ENCODE measurements at places on chromosomes 7 and 10.

GRCh38 chr7:30851651-30852307 is 59.9 kb upstream of the AQP1 start:
- DNase-seq: no peak

- no peak for DNase-seq
Observed at GRCh38 chr7:152869041-152869676, 109.6 kb downstream of the ACTR3B start.

DNA sequence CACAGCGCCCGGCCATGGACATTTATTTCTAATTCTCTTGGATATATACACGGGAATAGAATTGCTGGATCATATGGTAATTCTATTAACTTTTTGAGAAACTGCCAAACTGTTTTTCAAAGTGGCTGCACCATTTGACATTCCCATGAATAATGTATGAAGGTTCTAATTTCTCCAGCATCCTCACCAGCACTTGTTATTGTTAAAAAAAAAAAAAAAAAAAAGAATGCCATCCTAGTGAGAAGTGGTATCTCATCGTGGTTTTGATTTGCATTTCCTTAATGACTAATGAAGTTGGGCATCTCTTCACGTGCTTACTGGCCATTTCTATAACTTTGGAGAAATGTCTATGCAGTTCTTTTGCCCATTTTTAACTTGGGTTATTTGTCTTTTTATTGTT is 13.5 kb downstream of the CNNM2 start:
- no peak for DNase-seq

DNA sequence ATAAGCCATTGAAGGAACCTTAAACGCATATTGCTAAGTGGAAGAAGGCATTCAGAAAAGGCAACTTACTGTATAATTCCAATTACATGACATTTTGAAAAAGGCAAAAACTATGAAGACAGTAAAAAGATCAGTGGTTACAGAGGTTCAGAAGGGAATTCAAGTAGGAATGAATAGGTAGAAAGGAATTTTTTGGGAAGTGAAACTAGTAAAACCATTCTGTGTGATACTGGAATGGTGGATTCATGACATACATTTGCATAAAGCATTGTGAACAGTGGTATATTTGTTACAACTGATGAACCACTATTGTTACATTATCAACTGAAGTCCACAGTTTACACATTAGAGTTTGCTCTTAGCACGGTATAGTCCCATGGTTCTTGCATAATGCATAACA is 114.2 kb upstream of the GPR22 start:
- DNase-seq: no peak

DNA sequence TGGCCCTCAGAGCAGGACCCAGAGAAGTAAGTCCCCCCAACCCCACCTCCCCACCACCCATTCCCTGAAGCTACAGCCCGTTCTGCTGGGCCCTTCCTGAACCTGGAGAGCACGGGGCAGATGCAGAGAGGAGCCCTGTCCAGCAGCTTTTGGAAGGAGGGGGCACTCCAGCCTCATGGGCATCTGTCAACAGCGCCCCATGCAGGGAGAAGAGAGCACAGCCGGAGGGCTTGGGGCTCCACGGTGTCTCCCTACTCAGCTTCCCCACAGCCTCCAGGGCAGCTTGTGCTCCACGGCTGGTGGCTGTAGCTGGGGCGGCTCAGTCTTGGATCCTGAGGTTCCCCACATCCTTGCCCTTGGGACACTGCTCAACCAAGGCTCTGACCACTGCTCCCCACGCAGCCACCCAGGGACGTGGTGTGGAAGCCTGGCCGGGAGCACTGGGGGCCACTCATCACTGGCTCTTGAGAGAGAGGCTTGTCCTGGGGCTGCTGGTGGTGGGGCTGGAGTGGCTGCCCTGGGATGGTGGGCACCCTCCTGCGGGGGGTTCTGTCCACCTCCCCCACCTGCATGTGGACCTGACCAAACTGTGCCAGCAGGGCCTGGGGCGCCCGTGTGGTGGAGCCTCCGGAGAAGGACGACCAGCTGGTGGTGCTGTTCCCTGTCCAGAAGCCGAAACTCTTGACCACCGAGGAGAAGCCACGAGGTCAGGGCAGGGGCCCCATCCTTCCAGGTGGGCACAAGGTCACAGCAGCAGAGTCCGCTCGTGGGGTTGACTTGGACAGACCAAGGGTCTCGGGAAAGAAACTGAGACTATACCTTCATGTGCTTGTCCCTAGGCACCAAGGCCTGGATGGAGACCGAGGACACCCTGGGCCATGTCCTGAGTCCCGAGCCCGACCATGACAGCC is 4.5 kb downstream of the PRAP1 start:
- no peak for DNase-seq

GRCh38 chr10:54614072-54614471 is 187.0 kb downstream of the PCDH15 start:
- no peak for DNase-seq

GRCh38 chr7:35366167-35367155 is 112.6 kb upstream of the TBX20 start:
- DNase-seq: no peak

DNA sequence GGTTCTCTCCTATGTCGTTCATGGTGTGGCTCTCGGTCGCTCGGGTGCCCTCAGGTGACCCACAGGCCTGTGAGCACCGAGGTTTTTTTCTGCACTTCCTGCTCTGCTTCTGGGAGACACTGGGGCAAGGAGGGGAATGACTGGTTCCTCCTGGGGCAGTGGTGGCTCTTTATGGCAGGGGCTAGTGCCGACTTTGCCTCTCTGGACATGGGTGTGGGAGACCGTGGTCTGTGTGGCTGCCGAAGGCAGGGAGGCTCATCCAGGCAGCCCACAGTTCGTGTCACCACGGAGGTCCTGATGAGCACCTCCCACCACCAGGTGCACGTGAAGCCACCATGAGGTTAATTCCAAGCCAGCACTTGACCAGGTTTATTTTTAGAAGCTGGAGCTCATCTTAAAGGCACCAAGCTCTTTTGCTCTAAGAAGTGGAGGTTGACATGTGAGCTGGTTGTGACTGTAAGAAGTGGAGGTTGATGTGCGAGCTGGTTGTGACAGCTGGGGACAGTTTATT is 24.7 kb upstream of the DPYSL4 start:
- no peak for DNase-seq

DNA sequence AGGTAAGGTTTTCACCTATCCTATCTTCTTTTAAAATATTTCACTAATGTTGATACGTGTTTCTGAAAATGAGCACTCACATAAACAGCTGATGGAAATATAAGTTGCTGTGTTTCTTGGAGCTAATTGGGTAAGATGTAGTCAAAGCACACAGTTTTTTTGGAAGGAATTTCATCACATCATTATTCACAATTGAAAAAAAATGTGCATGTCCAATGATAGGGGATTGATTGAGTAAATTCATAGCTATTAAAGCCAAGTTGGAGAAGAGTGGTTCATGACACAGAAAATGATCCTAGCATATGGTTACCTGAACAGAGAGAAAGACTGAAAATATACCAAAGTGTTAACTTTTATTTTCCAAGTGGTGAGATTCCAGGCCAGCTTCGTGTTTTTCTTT is 29.6 kb downstream of the GLI3 start:
- no peak for DNase-seq

- no peak for DNase-seq
Observed at GRCh38 chr7:96127746-96128145, 194.2 kb downstream of the SLC25A13 start.

DNA sequence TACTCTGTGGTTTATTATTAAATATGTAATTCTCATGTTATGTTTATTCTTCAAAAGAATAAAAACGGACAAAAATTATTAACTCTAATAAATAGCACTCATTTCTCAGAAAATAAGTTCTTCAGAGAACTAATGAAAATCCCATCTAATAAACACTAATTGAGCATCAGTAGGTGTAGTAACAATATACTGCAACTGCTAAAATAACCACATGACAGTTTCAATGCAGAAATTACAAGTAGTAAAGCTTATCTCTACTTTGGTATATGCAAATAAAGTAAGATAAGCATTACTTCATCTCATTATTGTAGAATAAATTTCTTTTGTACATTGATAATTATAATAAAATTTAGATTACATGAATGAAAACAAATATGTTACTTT is 56.4 kb upstream of the DKK1 start:
- DNase-seq: no peak

- no peak for DNase-seq
Observed at GRCh38 chr7:120981888-120982615, 6.5 kb upstream of the CPED1 start.

- no peak for DNase-seq
Observed at GRCh38 chr7:137091396-137091795, 222.9 kb downstream of the CHRM2 start.

GRCh38 chr10:132153616-132154217 is 33.0 kb upstream of the DPYSL4 start:
- no peak for DNase-seq

- no peak for DNase-seq
Observed at GRCh38 chr10:57716884-57717283, 550.8 kb downstream of the IPMK start.
